ENCODE measurements at places on chromosomes 1 and 21.

- DNase-seq, result no peak
Measured at GRCh38 chr1:157497284-157497683, 55.0 kb downstream of the FCRL5 start.

GRCh38 chr1:204479387-204480136 lies 15.0 kb downstream of the PIK3C2B start:
- no peak for DNase-seq

- peak; percentile 11 for DNase-seq
Measured at GRCh38 chr1:45863218-45863617, 59.8 kb downstream of the MAST2 start.

DNA sequence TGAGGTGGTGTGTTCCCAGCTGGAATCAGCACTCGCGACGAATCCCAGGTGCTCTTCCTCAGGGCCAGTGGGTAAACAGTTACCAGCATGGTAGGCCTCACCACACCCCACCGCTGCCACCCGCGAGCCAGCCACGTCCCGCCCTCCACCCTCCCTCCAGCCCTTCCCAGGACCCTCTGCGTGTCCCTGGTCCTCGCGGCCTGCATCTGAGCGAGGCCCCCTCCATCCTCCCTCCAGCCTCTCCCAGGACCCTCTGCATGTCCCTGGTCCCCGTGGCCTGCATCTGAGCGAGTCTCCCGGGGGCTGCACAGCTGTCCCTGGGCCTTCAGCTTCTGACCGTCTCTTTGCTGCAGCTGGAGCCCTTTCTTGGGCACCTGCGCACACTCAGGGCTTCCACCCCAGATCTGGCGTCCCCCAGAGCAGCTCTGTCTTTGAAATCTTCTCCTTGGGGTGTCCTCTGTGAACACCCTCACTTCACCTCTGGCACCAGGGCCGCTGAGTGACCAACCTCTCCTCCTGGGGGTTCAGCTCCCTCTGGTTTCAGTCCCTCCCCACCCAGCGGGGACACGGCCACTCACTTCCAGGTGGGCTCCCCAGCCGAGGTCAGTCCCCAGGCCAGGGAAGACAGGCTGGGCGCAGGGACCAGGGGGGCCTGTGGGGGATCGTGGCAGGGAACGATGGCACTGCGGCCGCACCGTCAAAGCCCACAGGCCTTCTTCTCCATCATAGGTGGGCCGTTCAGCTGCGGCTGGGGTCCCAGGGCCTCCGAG lies 57.8 kb upstream of the COL6A2 start:
- no peak for DNase-seq

GRCh38 chr1:67118646-67119045 lies 16.1 kb downstream of the C1orf141 start:
- DNase-seq, result no peak
